Stimulated activated CD4-positive, alpha-beta T cell treated with anti-CD3 and anti-CD28 coated beads, Interleukin-1b, Interleukin-23, amount 100 ng/mL, for 1 hour (primary cell): ENCODE measurements at places on chromosomes 1 and 21.

GRCh38 chr21:39137248-39138178 is 45.7 kb downstream of the PSMG1 start:
- no peak for DNase-seq

GRCh38 chr1:228736844-228737445 is 1.7 kb downstream of the RHOU start:
- DNase-seq = no peak

DNA sequence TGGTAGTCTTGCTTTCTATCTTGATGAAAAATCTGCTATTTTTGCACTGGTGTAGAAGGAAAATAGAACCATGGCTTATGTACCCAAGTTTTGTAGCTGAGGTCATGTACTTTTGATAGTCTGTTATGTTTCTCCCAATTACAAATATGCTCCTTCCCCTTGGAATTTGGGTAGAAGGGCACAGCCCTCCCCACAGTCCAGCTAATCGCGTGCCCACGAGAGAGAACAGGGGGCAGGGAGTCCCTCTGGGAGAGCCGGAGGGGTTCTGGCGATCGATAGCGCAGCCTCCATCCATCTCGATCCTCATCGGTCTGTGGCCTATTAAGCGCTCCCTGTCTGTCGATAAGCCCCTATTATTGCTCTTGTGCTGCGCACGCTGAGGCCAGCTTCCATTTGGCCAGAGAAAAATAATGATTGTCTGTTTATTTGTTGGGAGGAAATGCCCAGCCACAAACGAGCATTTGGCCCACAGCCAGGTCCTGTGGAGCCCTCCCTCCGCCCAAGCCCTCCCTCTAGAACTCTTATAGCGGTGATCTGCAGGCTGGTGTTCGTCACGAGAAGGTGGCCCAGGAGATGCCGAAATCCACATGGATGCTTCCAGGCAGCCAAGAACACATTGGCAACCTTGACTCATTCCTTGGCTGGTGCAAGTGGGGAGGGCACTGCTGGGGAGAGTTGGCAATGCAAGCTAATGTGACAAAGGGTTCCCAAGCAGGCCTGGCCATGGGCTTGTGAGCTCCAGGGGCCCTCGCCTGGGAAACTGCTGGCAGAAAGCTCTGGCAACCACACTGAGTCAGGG is 134.7 kb upstream of the TNR start:
- no peak for DNase-seq

DNA sequence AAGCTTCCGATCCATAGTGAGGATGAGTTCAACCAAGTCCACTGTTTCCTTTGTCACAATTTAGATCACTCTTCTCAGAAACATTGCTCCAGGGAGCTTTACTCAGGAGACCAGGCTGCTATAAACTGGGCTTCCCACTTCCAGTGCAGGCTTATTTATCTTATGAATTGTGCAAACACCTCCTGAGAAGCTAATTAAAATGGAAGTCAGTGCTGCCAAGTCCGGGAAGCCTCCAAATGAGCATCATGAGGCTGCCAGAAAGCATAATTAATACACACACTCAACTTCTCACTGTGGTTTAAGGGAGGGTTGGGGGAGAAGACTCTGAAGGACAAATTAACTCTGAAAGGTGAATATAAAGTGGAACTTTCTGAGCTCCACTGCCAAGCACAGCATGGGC is 145.0 kb upstream of the SGIP1 start:
- no peak for DNase-seq

DNA sequence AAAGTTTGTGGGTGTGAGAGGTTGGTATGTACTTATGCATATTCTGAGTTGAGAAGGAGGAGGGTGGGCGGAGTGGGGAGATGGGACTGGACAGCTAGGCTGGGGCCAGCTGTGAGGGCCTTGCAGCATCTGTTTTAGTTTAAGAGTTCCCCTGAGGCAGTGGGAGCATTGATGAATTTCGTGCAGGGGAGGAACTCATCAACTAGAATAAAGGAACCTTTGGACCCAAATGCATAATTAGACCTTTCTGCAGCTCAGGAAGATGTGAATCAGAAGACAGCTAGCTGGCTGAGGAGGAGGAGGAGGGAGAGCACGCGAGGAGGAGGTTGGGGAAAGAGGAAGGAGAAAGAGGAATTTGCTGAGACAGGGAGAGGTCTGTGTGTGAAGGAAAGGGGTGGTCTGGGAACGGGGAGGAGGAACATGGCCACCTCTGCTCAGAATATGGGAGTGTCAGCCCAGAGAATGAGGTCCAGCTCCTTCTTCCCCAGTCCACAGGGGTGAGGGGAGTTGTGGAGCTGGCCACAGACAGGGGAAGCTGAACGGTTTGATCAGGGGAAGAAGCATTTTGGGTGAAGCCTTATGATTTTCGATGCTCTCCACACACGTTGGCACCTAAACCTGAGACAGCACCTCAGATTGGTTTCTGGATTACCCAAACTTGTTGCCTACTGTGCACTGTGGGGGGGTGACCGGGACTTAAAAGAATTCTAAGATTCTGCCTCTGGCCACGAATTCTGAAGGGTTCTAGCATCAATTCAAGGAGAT is 27.7 kb downstream of the MYOG start:
- no peak for DNase-seq

DNA sequence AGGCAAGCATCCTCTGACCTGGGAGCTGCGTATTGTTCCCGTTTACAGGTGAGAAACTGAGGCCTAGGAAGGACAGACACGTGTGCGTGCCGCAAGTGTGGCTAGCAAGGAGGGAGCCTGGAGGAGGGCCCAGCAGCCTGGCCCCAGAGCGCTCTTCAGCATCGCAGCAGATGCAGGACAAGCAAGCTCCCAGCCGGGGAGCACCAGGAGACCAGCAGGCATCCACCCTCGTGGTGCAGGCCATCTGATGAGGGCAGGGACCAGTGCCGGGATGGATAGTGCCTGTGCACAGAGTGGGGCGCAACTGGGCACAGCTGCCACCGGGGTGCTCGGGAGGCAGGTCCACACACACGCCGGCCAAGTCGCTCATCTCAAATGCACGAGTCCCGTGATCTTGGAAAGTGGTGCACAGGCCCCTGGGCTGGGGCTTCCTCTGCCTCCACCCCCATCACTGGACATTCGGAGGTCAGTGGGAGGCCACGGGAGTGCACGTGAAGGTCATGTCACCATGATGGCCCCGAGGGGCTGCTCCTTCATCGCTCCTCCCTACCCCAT is 55.1 kb downstream of the COL18A1 start:
- DNase-seq = no peak
